ENCODE measurements at places on chromosomes 2 and 18.

DNA sequence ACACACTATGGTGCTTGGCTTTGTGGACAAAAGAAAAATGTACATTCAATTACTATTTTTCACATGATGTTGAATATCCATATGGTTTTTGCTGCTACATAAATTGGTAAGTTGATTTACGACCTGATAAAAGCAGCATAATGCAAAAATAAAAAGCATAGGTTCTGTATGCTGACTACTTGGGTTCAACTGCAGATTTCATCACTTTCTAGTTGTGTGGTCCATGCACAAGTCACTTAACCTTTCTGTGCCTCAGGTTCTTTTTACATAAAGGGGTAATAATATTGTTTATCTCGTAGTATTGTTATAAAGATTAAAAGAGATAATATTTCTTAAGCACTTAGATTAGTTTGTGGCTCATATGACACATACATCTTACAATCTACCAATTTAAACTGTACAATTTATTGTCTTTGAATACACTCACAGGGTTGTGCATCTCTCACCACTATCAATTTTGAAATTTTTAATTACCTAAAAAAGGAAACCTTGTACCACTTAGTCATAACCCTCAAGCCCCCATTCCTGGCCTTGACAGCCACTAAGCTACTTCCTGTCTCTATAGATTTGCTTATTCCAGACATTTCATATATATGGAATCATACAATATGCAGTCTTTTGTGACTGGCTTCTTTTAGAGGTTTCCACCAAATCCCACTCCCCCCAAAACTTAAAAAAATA lies 1443.9 kb downstream of the SUCLG1 start:
- DNase-seq: no peak

DNA sequence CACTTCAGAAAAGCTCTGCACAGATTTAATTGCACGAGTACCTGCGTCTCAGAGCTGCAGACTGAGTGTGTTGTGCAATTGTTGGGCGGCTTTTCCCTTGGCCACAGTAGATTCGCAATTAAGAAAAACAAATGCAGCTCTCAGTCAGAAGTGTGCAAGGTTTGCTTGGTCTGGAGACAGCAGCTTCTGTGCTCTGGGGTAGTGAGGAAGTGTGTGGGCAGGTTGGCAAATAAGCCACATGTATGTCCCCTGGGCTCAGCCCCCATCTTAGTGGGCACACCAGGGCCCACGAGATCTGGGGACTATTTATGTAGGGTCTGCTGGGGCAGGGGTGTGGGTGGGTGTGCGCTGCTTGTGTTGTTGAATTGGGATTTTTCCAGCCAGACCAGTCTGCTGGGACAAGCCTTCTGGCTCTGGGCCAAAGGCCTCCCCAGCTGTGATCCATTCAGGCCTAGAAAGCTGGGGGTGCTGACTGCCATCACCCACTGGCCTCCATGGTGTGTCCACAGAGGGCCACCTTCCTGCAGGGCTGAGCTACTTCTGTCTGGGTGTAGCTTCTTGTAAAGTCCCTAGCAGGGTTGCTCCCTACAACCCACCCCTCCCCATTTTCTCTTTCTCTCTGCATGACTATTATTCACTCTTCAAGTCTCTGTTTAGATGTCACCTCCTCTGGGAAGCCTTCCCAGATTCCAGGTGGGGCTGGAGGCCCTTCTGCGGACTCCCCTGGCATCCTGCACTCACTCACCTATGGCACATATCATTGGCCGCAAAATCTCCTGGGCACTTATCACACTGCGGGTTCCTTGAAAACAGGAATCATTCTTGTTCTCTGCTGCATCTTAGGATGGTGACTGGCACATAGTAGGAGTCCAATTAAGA lies 67.8 kb downstream of the ODC1 start:
- no peak for DNase-seq

GRCh38 chr2:191748528-191749180 lies 70.7 kb downstream of the NABP1 start:
- DNase-seq: peak; percentile 29

- no peak for DNase-seq
Measured at GRCh38 chr2:18845854-18846445, 256.6 kb upstream of the NT5C1B start.

GRCh38 chr18:48572402-48573126 lies 33.7 kb downstream of the CTIF start:
- no peak for DNase-seq

DNA sequence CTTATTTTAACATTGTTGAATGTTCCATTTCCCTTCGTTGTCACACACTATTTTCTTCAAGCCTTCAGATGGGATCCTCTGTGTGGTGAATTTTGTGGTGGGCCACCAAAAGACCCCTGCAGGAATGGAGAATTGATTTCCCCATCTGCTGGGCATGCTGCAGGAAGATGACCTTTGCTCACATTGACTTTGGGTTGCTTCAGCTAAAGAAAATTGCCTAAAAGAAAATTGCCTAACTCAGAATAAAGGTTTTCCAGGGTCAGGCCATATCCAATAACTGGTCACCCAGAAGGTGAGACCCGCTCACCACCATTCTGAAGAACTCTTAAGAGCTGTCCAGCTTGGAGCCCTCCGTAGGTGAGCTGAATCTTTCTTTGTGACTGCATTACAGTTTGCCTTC lies 192.5 kb downstream of the CDH7 start:
- DNase-seq: no peak

DNA sequence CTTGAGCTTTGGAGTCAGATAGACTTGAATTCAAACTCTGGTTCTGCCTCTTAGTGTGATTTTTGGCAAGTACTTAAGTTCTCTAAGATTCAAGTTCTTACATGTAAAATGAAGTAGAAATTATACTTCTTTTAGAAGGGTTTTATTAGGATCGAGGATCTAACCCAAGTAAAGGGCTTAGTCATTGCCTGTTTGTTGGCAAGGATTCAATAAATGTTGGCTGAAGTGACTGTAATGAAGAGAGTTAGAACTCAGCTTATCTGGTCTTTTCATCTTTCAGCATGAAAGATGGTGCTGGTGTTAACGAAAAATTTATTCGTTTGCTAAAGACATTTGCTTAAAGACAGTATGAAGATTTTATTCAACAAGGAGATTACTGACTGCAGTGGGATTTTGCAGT lies 315.9 kb upstream of the THUMPD2 start:
- DNase-seq: peak; percentile 74

DNA sequence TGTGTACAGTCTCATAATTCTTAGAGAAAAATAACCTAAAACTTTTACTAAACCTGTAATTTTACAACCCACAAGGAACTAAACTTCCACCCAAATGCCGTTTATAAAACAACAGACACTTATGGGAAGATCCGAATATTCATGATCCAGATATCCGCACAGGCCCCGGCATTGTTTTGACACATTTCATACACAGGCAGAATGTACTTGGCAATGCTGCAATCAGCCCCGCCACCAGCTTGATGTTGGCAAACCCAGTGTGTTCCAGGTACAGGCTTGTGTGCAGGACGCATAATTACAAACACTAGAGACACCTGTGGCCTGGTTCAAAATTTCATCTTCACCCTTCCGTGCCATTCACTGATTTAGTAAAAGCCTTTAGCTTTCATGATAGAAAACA lies 393.0 kb upstream of the SALL3 start:
- DNase-seq: no peak

- DNase-seq: no peak
Measured at GRCh38 chr2:198712485-198712884, 745.3 kb downstream of the SATB2 start.

GRCh38 chr2:236867441-236868260 lies 218.0 kb upstream of the COPS8 start:
- peak; percentile 86 for DNase-seq

DNA sequence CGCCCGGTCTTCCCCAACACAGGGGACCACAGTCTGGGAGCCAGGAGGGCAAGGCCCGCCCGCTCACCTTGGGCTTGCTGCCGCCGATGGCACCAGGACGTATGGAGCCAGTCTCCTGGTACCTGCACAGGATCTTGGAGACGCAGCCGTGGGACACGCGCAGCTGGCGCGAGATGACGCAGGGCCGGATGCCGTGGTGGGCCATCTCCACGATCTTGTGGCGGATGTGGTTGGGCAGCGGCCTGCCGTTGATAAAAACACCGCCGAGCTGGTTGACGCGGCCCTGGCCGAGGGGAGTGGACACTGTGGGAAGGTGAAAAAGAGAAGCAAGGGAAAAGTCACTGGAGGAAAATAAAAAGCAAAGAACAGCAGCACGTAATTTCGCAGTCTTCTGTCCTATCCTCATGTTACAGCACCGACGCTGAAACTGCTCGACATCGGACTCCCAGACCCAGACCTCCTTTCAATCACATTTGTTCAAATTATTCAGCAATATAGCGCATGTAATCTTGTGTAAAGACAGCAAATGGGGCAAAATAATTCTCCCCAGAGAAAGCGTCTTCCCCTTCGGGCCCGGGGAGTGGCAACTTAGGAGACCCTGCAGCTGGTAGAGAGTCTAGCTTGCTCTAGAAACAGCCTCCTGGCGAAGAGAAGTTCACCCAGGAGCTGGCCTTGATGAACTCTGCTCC lies 1.7 kb downstream of the PAX3 start:
- DNase-seq: peak; percentile 76

DNA sequence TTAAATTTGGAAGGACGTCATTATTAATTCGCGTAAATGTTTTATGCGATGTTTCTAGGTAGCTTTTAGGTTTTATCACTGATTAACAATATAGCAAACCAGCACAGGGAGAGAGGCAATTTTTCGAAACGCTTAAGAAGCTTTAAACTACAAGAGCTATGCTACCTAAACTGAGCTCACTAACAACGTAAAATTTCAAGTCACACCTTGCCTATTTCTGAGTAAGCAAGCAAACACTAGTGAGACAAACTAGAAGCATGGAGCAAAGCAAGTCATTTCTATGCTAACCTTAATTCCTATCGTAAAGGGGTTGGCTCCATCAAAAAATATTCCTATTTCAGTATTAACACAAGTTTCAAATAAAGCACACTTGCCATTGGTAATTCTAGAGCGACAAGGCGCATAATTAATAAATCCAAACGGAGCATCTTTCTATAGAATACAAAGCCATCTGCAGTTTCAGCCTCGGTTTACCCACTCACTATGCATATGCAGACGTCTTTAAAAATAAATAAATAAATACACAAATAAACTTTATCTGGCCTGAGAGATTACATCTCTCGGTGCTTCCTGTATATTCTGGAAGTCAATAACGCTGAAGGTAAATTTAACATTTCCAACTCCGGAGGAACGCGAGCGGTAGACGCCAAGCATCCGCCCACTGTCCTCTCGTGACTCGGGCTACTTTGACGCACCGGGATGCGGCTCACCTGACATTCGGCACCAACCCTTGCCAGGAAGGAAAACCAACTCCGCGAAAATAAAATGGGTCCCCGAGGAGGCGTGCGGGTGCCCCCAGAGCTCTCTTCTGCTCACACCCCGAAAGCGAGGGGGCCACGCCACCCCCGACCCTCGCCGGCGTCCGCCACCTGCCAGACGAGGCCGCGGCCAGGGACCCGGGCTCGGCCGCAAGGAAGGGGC lies 947 bp downstream of the ITSN2 start:
- DNase-seq: peak; percentile 12

GRCh38 chr2:134154246-134154645 lies 99.6 kb upstream of the MGAT5 start:
- no peak for DNase-seq

DNA sequence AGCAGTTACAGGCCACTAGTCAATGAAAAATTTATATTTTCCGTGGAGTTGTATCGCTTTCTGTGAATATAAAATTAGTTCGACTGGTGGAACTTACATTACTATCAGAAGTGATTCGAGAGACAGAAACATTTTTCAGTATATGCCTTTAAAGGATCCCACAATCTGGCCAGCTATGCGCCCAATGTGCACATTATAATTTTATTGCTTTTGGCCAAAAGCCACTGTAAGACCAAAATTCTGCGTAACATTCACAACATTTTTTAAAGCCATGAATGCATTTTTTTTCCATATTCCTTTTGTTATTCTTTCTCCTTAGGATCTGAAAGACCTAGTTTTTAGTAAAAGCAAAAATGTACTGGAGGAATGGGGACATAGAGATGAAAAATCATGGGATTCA lies 131.0 kb upstream of the CHAC2 start:
- DNase-seq: peak; percentile 57

DNA sequence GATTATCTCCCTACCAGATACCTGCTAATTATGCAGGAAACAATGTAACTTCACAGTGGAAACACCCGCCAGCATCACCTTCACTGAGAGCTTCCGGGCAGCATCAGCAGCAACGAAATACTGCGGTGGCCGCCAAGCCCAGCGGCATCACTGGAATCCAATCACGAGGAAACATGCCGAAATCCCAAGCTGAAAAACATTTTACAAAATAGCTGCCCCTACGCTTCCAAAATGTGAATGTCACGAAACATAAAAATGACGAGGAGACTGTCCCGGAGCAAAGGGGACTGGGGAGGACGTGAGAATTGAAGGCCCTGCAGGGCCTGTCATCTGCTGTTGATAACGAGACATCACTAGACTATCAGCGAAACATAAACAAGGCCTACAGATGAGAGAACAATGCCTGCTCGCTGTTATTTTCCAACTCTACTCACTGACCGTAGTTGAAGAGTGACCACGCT lies 82.6 kb downstream of the HDAC4 start:
- no peak for DNase-seq
